Foreskin fibroblast (primary cell): ENCODE measurements at places on chromosomes 5 and 9.

- no peak for DNase-seq
Observed at GRCh38 chr9:131734165-131734610, 5.7 kb downstream of the RAPGEF1 start.

DNA sequence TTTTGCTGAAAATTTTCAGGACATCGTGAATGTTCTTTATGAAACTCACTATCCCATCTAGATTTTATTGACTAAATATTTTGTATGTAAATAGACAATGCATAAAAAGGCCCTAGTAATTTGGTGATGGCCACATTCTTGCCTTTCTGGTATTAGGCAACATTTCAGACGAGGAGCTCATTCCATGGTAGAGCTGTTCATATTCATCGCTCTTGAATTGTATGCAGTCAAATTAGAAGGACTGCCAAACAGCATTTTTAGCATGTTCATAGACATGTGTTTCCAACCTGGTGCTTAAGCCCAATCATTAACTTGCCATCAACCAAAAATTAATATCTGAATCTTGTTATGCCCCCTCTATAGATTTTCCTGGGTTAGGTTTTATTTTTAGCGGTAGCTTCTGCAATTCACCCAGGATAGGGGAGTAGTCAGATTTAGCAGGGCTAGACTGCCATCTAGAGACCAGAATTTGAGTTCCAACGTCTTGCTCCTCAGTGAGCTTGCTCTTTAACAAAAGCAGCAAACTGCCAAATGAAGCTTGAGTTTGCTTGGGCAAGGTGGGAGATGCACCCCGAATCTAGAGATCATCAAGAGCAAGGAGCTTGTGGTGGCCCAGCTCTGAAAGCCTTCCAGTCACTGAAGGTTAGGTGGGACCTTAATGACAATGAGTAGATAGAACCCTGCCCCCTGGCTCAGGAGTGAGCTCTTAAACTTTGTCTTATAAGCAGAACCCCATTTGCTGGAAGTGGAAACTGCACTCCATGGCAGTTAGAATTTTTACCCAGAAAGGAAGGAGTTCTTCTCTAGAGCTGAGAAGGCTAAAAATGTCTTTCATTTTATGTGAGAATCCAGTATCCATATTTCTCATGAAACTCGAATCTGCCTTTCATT is 456.2 kb downstream of the RASEF start:
- peak; percentile 45 for DNase-seq

DNA sequence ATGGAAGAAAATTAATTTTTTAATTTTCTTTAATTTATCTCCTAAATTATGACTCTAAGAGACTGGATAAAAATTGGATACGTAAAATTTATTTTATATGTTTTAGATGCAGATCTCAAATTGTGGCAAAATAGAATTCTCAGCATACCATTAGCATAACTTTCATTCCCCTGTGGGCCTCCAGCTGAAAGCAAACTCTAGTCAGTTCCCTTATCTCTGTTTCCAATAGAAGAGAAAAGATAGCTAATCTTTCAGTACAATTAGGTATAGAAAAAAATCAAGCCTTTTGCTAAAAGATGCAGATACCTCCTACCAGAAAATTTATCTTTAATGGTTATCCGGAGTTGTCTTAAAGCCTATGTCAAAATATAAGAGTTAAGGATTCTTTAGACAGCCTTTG is 1530.6 kb downstream of the EFNA5 start:
- peak; percentile 14 for DNase-seq

GRCh38 chr9:91221332-91221731 is 140.4 kb downstream of the AUH start:
- peak; percentile 54 for DNase-seq

DNA sequence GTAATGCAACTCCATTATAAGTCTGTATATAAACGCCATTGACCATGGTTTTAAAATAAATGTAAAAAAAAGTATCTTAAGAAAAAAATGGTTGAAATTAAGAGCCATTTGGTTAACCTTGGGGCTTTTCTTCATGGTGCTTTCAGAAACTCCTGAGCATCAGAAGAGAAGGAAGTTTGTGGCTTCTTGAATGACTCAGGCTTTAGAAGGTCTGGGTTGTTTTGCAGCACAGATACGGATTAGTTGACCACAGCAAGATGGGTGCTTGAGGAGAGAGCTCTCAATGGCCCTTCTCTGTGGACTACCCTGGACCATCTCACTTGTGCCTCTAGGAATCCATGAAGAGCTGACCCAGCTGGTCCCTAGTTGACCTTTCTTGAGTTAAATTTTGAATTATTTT is 189.5 kb downstream of the TMEM38B start:
- no peak for DNase-seq

- no peak for DNase-seq
Observed at GRCh38 chr5:141777711-141778110, 95.7 kb upstream of the ARAP3 start.

DNA sequence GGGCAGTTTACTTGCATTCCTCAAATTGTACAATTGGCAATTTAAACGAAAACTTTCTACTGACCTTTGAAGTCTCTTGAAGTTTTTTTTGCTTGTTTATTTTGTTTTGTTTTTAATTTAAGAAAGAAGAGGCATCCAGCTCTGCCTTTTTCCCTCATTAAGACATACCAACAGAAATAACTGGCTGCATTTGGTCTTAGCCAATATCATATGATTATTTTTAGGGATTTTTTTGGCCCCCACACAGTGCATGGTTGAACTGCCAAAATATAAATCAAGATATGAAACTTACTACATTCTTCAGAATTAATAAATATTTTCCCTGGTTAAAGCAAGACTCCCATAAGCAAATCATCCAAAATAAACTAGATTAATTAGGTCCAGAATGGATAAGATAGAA is 79.4 kb downstream of the ALDH1A1 start:
- DNase-seq, result no peak

DNA sequence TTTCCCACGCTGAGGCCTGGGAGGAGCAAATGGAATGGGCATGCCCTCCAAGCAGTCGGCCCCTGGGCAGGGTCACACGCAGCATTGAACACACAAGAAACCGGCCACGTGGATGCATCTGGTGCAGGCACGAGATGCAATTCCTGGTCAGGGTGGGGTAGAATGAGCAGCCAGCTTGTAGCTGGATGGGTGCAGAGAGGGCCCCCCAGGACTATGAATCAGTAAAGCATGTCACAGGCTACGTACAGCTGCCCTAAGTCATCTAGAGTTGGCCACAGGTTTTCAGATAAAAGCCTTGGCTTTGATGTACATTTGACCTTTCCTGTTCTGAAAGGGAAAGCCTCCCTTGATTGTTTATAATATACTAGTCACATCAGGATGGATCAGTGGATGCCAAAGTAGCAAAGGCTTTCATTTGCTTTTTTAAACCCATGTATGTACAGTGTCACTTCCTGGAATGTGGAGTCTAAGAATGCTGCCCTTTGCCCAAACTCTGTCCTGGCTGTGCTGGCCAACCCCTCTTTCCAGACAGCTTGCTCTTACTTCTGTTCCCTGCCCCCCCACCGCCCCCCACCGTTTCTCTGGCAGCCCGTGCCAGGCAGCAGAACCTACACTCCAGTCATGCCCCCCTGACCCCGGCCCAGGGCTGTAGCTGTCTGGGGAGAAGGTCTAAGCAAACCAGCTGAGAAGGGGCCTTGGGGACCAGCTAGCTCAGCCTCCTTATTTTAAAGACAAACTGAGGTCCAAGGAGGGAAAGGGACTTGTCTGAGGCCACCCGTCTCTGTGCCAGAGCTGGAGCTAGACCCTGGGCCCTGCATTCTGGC is 169.2 kb downstream of the HSPA4 start:
- peak; percentile 9 for DNase-seq

GRCh38 chr9:114434878-114435311 is 47.1 kb upstream of the AKNA start:
- peak; percentile 11 for DNase-seq

GRCh38 chr5:172679628-172680212 is 38.7 kb downstream of the NEURL1B start:
- DNase-seq, result no peak

GRCh38 chr5:124996764-124997077 is 250.3 kb upstream of the ZNF608 start:
- DNase-seq, result no peak

GRCh38 chr9:19193029-19193324 is 37.5 kb upstream of the DENND4C start:
- no peak for DNase-seq

DNA sequence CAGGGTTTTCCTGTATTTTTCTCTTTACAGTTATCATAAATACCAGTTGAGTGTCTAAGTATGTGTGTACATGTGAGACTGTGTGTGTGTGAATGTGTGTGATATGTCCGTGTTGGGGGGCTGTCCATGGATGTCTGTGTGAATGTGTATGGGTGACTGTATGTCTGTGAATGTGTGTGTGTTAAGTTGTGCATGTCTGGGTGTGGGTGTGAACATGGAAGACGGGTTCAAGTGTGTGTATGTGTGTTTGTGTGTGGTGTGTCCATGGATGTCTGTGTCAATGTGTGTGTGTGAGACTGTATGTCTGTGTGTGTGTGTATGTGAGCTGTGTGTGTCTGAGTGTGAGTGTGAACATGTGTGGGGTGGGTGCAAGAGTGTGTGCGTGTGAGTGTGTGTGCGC is 55.0 kb downstream of the VAV2 start:
- DNase-seq, result no peak

DNA sequence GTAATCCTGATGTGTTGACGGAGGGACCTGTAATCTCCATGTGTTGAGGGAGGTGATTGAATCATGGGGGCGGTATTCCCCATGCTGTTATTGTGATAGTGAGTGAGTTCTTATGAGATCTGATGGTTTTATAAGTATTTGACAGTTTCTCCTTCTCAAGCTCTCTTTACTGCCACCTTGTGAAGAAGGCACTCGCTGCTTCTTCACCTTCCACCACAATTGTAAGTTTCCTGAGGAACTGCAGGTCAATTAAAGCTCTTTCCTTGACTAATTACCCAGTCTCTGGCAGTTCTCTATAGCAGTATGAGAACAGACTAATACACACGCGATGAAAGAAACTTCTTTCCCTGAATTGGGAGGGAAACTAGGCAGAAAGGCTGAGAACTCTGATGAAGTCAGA is 141.1 kb upstream of the RAD23B start:
- peak; percentile 43 for DNase-seq

GRCh38 chr9:79026316-79026715 is 545.4 kb upstream of the TLE4 start:
- no peak for DNase-seq

GRCh38 chr5:4614088-4614487 is 526.0 kb upstream of the ADAMTS16 start:
- no peak for DNase-seq

- no peak for DNase-seq
Observed at GRCh38 chr9:25994605-25995004, 316.4 kb upstream of the TUSC1 start.

- peak; percentile 56 for DNase-seq
Observed at GRCh38 chr9:121686930-121687541, 35.6 kb downstream of the DAB2IP start.
